ENCODE measurements at places on chromosomes 6 and 20. TPM values are rescaled to one million over a fixed set of nuclear protein-coding genes. Genes with fewer than 3 reads are reported as not detected.

DNA sequence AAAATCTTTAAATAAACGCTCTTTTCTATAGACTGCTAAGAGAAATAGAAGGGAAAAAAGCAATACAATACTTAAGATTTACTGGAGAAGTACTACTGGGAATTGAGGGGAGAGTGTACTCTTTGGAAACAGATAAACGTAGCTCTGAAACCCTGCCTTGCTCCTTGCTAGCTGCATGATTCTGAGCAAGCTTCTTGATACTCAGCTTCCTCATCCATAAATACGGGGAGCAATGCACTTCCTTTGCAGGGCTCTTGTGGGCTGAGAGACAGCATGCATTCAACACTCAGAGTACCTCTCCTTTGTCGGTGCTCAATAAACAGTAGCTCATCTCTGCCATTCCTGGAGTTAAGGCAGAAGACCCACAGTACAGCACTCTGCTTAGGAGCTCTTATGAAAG lies 159.7 kb downstream of the BTBD9 start:
- DNase-seq, result no peak
- no peak overlapping the region for H3K27ac ChIP-seq
- H3K4me3 ChIP-seq, result no peak overlapping the region
- peaks cover 7% of the 10 kb centered on the region for H3K4me1 ChIP-seq
- H3K36me3 ChIP-seq, result no peaks in the 10 kb centered on the region

GRCh38 chr6:37602801-37603200 lies 94.9 kb downstream of the MDGA1 start:
- H3K4me1 ChIP-seq, result peaks cover 5% of the 10 kb centered on the region
- H3K27me3 ChIP-seq, result no peaks in the 10 kb centered on the region
- H3K27ac ChIP-seq, result no peak overlapping the region
- H3K4me3 ChIP-seq, result no peak overlapping the region
- no peak for DNase-seq
- H3K36me3 ChIP-seq, result no peaks in the 10 kb centered on the region

DNA sequence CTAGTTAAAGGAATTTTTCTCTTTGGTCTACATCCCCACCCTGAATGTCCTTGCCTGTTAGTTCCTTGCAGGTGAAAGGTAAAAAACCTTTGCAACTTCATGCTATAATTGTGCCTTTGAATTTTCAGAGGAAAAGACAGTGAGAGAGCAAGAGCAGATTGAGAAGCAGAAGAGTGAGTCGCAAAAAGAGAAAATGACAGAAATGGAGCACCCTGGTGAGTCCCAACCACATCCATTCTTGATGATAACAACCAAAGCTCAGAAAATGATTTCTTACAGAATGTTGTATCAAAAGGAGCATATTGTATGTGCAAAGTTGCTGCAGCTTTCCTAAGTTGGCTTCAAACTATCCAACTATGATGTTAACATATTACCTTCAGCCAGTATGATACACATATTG lies 165.2 kb upstream of the CENPW start:
- H3K4me3 ChIP-seq, result no peak overlapping the region
- no peaks in the 10 kb centered on the region for H3K4me1 ChIP-seq
- no peaks in the 10 kb centered on the region for H3K27me3 ChIP-seq
- H3K36me3 ChIP-seq, result no peaks in the 10 kb centered on the region
- no peak for DNase-seq

DNA sequence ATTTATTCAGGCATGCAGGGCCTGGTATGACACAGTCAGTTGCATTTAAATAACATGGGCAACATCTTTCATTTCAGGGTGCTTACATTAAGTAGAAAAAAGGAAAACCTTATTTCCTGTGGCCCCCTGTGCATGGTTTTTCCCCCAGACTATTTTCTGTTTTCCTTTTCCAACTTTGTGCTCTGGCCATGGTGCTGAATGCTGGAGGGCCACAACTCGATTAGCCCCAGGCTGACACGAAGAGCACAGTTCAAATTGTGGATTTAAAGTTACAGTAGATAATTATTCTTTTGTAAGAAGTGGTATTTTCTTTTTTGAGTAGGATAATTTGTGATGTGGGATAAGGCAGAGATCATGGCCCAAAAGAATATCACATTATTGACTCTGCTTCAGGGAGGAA lies 332.0 kb downstream of the HAO1 start:
- H3K4me1 ChIP-seq, result no peaks in the 10 kb centered on the region
- H3K4me3 ChIP-seq, result no peak overlapping the region
- H3K27ac ChIP-seq, result no peak overlapping the region
- DNase-seq, result no peak

Gene DLL1
- 2.7 TPM for total RNA-seq

- no peak for DNase-seq
- peaks cover 20% of the 10 kb centered on the region for H3K27me3 ChIP-seq
- no peak overlapping the region for H3K4me3 ChIP-seq
- no peaks in the 10 kb centered on the region for H3K36me3 ChIP-seq
- H3K27ac ChIP-seq, result no peak overlapping the region
Measured at GRCh38 chr6:26502626-26503025, 2.5 kb downstream of the BTN1A1 start.

- H3K27ac ChIP-seq, result no peak overlapping the region
- peaks cover 10% of the 10 kb centered on the region for H3K4me1 ChIP-seq
- no peak overlapping the region for H3K4me3 ChIP-seq
- 0 out of 2 replicates have a peak, but pooled peaks cover 3% of the 10 kb centered on the region for H3K36me3 ChIP-seq
Measured at GRCh38 chr6:2872423-2873358, 30.4 kb downstream of the SERPINB9 start.

- DNase-seq, result no peak
- no peak overlapping the region for H3K27ac ChIP-seq
Measured at GRCh38 chr6:41073968-41074691, 1.4 kb downstream of the NFYA start.

DNA sequence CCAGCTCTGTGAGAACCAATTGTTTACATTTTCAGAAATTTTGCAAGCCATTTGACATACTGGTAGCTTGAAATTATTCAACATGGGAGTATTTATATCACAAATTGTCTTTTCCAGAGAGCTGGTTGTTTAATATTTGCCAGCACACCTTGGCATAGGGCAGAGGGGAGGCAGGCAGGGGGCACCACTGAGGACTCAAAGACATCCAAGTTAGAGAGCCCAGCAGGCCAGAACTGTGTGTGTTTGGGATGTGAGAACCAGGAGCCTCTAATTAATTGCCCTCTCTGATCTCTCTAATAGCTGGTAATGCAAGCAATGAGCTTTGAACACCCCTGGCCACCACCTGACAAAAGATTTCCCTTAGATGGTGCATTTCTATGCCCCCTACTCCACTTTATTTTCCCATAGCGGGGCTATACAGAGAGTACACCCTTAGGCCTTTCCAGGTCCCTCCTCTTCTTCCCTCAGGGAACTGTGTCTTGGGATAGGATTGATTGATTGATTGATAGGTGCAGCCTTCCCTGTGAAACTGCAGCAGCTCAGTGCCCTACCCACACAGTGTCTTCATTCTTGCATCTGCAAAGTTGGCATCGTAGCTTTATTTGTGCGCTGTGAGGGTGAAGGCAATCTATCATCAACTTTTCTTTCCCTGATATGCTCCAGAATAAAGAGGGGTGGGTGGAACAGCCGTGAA lies 29.2 kb downstream of the MOCS1 start:
- H3K4me3 ChIP-seq, result no peak overlapping the region
- no peaks in the 10 kb centered on the region for H3K27me3 ChIP-seq
- no peak for DNase-seq
- no peaks in the 10 kb centered on the region for H3K4me1 ChIP-seq
- H3K36me3 ChIP-seq, result peaks cover 22% of the 10 kb centered on the region

Gene PRPH2
- 0.31 TPM for total RNA-seq

Gene SMIM29
- total RNA-seq, result 5.1 TPM

GRCh38 chr6:49410564-49410963 lies 52.5 kb downstream of the MMUT start:
- H3K4me1 ChIP-seq, result no peaks in the 10 kb centered on the region
- no peaks in the 10 kb centered on the region for H3K36me3 ChIP-seq
- H3K27me3 ChIP-seq, result no peaks in the 10 kb centered on the region
- H3K4me3 ChIP-seq, result no peak overlapping the region
- H3K27ac ChIP-seq, result no peak overlapping the region

Gene SYCP2
- total RNA-seq, result 0.70 TPM

DNA sequence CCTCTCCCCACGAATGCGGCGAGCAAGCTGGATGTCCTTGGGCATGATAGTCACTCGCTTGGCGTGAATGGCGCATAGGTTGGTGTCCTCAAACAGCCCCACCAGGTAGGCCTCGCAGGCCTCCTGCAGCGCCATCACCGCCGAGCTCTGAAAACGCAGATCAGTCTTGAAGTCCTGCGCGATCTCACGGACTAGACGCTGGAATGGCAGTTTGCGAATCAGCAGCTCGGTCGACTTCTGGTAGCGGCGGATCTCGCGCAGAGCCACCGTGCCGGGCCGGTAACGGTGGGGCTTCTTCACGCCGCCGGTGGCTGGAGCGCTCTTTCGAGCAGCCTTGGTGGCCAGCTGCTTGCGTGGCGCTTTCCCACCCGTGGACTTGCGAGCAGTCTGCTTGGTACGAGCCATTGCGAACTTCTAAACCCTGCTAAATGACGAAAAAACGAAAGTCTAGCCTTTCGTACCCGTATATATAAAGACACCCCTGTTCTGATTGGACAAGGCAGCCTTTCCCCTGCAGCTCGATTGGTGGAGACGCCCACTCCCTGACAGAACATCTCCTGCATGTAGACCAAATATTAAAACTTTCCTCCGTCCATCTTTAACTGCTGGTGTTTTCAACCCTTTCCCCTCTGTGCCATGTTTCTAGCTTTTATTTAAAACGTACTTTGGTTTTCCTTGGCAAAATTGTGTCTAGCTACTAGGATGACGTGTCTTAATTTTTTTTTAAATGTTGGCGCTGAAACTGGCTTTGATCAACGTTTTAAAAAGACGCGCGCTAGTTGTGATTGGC lies 109.8 kb downstream of the HFE start:
- peak; percentile 86 for DNase-seq
- no peaks in the 10 kb centered on the region for H3K4me1 ChIP-seq
- H3K36me3 ChIP-seq, result peaks cover 6% of the 10 kb centered on the region
- H3K27me3 ChIP-seq, result no peaks in the 10 kb centered on the region

DNA sequence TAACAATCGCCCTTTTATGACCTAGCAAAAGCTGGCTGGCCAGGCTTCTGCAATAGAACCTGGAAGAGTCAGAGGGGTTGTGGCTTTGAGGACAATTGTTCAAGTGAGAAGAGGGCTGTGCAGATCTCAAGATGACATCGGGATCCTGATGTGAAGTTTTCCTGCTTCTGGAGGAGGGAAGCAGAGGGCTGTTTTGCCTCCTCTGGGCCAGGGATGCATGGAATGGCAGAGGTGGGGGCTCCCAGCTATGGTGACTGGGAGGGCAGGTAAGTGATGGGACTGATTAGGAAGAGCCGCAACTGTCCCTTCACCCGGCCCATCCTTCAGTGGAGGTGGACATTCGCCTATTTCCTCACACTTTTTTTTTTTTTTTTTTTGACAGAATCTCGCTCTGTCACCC lies 43.4 kb upstream of the BLCAP start:
- no peaks in the 10 kb centered on the region for H3K27me3 ChIP-seq
- no peak for DNase-seq
- peaks cover 7% of the 10 kb centered on the region for H3K4me1 ChIP-seq
- H3K36me3 ChIP-seq, result no peaks in the 10 kb centered on the region
- H3K4me3 ChIP-seq, result no peak overlapping the region

DNA sequence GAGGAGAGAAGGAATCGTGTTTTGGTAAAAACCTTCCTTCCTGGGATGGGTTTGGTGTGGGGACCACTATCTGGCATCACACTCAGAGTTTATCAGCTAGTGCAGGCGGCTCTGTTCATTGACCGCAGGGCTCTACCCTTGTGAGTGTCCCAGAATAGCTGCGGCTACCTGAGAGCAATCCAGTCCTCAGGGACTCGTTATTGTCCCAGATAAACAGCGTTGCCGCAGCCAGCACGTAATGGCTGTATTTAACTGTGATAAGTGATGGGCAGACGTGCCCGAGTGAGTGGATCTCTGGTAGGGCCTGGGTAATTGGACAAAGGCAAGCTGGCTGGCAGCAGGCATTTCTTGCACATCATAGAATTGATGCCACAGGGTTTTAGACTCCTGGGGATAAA lies 163.3 kb downstream of the SOBP start:
- H3K4me3 ChIP-seq, result no peak overlapping the region
- H3K36me3 ChIP-seq, result no peaks in the 10 kb centered on the region
- DNase-seq, result no peak

GRCh38 chr20:57467742-57468141 lies 57.2 kb downstream of the CTCFL start:
- no peak for DNase-seq
- peaks cover 4% of the 10 kb centered on the region for H3K4me1 ChIP-seq
- H3K27ac ChIP-seq, result no peak overlapping the region
- no peaks in the 10 kb centered on the region for H3K36me3 ChIP-seq
- no peak overlapping the region for H3K4me3 ChIP-seq

- no peak for DNase-seq
- H3K4me3 ChIP-seq, result no peak overlapping the region
- H3K27ac ChIP-seq, result no peak overlapping the region
- no peaks in the 10 kb centered on the region for H3K36me3 ChIP-seq
Measured at GRCh38 chr20:12019715-12020114, 102.0 kb downstream of the BTBD3 start.

- H3K27me3 ChIP-seq, result no peaks in the 10 kb centered on the region
- DNase-seq, result peak; percentile 50
- H3K36me3 ChIP-seq, result no peaks in the 10 kb centered on the region
- no peak overlapping the region for H3K4me3 ChIP-seq
Measured at GRCh38 chr6:29661071-29661470, 4.2 kb downstream of the MOG start.

- no peak for DNase-seq
- no peak overlapping the region for H3K27ac ChIP-seq
- no peak overlapping the region for H3K4me3 ChIP-seq
- no peaks in the 10 kb centered on the region for H3K4me1 ChIP-seq
- no peaks in the 10 kb centered on the region for H3K36me3 ChIP-seq
Measured at GRCh38 chr6:119915971-119916370, 566.4 kb upstream of the MAN1A1 start.

Gene C20orf144
- total RNA-seq, result 0.26 TPM

- peaks cover 57% of the 10 kb centered on the region for H3K36me3 ChIP-seq
- H3K27me3 ChIP-seq, result no peaks in the 10 kb centered on the region
- no peak overlapping the region for H3K4me3 ChIP-seq
Measured at GRCh38 chr20:38505091-38505455, 32.4 kb downstream of the RALGAPB start.

DNA sequence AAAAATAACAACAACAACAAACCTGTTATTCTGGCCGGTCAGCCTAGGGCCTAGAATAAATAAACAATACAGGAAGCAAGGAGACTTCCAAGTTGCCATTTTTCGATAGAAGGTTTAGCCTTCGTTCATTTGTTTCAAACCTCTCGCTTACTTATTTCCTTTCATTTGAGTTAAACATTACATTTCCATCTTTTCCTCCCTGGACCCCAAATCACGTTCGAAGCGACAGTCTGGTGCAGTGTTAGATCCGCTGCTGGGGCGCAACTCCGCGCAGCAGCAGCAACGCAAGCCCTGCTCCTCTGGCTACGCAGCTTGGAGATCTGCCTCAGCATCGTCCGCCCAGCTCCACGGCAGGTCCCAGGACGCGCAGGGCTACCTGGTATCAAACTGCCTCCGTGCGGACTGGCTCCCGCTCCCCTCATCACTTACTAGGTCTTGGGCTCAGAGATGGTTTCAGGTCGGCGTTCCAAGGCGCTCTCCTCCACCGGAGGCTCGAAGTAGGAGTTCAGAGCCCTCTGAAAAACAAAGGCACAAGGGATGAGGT lies 530 bp downstream of the TDP2 start:
- DNase-seq, result no peak
- peak overlapping the region; percentile 91 for H3K4me3 ChIP-seq
- no peaks in the 10 kb centered on the region for H3K27me3 ChIP-seq
- no peaks in the 10 kb centered on the region for H3K4me1 ChIP-seq
- H3K36me3 ChIP-seq, result peaks cover 75% of the 10 kb centered on the region

All from H9 (cell line).